H9 (cell line): ENCODE measurements at places on chromosomes 4 and X.

GRCh38 chrX:71542411-71542810, 9.5 kb downstream of the OGT start:
- DNase-seq: no peak

DNA sequence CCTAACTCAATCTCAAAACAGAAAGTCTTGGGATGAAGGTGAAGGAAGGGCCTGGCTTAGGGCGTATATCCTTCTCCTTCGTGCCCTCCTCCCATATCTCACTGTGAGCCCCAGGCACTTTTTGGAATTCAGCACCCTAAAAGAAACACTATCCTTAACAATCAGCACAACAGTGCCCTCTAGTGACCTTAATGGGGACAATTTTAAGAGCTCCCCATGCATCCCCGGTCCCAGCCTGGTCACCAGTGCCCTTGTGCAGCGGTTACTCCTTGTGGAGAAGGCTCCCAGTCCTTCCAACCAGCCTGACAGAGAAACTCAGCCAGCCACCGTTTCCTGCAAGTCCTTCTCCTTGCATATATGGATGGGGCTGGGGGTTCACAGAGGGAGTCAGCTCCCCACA, 4.2 kb downstream of the PAK3 start:
- DNase-seq: peak; percentile 65

GRCh38 chr4:3221996-3222395, 27.0 kb upstream of the MSANTD1 start:
- DNase-seq: no peak

GRCh38 chr4:10765386-10765785, 80.8 kb upstream of the CLNK start:
- DNase-seq: no peak

- no peak for DNase-seq
Observed at GRCh38 chr4:5921101-5921980, 28.5 kb upstream of the CRMP1 start.

- DNase-seq: no peak
Observed at GRCh38 chr4:149993030-149993429, 85.2 kb upstream of the DCLK2 start.

DNA sequence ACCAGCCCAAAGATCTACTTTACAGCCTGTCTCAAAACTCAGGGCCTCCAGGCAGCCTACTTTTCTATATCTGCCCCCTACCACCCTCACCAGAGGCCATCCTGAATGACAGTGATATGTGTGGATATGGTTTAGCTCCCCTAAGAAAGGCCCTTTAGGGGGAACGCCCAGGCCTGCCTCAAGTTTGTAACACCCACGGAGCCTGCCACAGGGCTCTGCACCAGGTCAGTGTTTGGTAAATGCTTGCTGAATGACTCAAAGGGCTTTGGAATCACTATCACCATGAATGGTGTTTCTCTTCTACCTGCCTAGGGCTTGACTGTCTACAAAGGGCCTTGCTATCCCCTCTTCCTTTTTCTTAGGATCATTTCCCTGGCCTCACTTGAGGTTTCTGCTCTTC, 11.3 kb upstream of the LONRF3 start:
- no peak for DNase-seq

DNA sequence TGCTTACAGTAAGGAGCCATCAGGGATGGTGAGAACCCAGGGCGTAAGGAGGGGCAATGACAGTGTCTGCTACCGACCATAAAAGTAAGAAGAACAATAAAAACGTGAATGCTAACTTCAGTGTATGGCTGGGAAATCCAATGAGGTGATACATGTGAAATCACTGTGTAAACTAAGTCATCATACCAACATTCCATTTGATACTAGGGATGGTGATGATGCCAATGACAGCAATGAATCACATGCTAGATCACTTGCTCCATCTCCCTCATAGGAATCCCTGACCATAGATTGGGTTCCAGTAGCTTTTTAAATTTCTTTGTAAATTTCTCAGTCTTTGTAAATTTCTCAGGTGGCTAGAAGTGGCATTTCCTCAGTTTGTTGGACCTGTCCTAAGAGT, 146.3 kb downstream of the SMIM20 start:
- no peak for DNase-seq

GRCh38 chr4:16192631-16193518, 33.4 kb downstream of the TAPT1 start:
- DNase-seq: no peak
